ENCODE measurements at places on chromosomes 4 and X.

DNA sequence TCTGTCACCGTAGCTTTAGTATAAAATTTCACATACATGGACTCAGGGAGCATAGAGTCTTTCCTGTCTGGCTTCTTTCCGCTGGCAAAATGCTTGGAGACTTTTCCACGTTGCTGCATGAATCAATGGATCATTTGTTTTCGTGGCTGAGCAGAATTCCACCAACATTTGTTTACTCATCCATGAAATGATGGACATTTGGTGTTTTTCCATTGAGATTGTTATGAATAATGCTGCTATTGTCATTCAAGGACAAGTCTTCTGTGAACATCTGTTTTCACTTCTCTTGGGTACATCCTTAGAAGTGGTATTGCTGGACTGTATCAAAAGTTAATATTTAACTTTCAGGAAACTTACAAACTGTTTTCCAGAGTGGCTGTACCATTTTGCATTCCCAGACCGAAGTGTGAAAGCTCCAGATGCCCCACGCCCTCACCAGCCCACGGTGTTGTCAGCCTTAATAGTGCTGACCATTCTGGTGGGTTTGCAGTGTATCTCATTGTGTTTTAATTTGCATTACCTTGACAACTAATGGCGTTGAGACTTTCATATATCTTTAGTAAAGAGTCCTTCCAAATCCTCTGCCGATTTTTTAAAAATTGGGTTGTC lies 5.8 kb upstream of the TMEM271 start:
- DNase-seq = no peak

DNA sequence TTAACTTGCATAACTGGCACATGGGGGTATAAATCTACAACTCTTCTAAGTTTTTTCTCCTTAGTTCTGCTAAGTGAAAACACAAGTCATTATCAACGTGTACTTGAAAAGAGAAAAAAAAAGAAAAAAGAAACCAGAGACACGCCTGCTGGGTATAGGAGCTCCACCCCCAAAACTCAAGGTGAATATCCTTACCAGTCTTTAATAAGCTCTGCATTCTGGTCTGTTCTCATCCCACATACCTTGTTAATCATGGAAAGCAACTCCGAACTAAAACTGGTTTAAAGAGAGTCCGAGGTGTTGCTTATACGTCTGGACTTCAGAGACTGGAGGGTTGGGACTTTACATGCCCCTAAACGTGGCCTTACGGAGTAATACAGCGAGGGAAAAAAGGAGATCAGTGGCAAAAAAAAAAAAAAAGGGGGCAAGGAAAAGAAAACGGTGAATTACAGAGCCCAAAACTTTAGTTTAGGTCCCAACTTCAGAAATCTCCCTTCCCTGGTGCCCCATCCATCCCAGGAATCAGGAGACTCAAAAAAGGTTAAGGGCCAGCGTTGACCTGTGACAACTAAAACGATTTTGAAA lies 1.0 kb downstream of the PGRMC2 start:
- peak; percentile 41 for DNase-seq

DNA sequence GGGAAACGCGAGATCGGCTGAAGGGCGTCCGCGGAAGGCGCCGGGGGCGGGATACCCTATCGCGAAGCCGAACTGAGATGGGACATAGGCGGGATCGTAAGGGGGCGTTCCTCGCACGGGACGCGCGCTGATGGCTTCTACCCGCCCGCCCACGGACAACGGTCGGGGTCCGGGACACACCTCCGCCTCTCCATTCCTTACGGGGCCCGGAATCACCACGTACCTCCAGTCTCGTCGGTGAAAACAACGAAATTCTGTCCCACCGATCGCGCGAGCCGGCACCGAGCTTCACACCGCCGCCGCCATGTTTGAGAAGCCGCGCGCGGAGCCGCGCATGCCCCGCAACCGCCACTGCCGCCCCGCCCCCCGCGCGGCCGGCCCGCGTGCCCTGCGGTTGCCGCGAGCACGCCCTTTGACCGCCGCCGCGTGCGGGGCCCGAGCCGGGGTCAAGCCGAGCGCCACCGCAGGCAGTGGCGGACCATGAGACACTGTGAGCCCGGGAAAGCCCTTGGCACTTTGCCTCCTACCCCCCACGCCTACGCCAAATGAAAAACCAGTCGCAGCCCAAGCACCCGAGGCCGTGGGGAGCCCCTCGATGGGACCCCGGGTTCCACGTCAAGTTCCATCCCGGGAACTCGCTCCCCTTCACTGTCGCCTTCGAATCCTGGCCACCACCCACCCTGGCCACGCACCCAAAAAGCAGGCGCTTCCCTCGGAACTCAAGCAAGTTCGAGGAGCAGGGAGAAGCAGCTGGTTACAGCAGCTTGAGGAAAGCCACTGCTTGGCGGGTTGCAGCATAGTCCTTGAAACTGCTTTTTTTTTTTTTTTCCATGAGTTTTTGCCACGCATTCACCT lies at the start of gene SCML2:
Gene SCML2 (minus strand): TSS at position 320 of the 855 bp plus-strand sequence. CDS start 20,617 bp downstream, outside the sequence.
- no peak for DNase-seq

GRCh38 chrX:150983521-150984168 lies 510 bp downstream of the HMGB3 start:
- no peak for DNase-seq

- DNase-seq = no peak
Measured at GRCh38 chr4:67161311-67161710, 384.0 kb downstream of the CENPC start.

- no peak for DNase-seq
Measured at GRCh38 chr4:23680671-23681518, 209.0 kb downstream of the PPARGC1A start.

DNA sequence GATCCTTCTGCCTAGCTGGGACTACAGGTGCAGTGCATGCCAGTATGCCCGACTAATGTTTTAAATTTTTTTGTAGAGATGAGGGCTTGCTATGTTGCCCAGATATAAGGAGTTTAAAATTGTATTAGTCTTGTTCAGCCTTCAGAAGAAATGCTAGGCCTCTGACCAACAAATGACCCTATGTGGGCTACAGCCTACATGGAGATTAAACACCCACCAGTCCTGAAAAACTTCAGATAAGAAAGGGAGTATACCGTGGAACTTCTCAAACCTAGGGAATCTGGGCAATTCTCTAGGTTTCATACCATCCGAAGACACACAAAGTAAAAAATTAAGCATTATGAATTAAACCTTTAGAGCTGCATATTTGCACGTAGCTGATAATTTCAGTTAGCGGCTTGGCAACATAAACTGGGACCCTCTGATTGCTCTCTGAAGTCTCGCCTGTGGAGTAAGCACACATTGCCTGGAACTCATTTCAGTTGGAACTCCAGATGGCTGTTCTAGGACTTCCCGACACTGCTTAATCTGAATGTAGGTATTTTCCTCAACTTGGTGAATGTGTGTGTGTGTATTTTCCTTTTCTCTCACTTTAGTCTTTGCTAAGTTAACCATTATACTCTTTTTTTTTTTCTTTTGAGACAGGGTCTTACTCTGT lies 33.0 kb downstream of the MOB1B start:
- no peak for DNase-seq

DNA sequence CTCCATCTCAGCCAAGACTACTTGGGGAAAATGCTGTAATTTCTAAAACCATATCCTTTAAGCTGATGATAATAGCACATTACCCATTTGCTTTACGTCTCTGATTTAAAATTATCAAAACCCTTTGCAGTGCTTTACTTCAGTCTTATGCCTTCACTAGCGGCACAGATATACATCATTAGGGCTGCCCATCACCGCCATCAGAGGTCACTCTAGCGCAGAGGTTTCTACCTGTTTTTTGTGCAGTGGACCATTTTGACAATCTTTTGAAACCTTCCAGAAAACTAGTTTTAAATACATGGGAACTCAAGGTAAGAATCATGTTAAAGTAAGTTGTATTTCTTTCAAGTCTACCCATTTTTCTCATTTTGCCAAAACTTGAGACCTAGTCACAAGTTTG lies 592.5 kb downstream of the PPARGC1A start:
- no peak for DNase-seq

- peak; percentile 37 for DNase-seq
Measured at GRCh38 chrX:46913667-46914066, 1.4 kb downstream of the JADE3 start.

GRCh38 chrX:46573331-46573891 lies at the start of gene CHST7:
Gene CHST7 (plus strand): TSS chrX:46573765. CDS start chrX:46573932, 167 bp downstream.
- no peak for DNase-seq

DNA sequence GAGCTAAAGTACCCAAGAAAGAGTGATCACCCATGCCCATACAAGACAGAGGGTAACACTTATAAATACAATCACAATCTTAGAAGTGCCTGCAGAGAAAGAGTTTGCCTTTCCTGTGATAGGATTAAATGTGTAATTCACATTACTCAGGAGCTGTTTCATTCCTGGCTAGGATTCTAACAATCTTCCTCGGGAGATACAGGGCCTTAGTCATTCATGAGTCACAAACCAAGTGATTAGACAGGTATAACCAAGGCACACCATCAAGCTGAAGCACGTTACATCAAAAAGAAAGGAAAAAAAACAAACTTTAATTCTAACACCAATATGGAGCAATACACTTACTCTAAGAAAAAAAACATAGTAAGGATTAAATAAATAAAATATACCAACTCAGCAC lies 14.9 kb downstream of the ABCG2 start:
- no peak for DNase-seq
